ENCODE measurements at places on chromosomes 5 and 9.

- DNase-seq = no peak
Observed at GRCh38 chr5:124399426-124399961, 346.9 kb downstream of the ZNF608 start.

DNA sequence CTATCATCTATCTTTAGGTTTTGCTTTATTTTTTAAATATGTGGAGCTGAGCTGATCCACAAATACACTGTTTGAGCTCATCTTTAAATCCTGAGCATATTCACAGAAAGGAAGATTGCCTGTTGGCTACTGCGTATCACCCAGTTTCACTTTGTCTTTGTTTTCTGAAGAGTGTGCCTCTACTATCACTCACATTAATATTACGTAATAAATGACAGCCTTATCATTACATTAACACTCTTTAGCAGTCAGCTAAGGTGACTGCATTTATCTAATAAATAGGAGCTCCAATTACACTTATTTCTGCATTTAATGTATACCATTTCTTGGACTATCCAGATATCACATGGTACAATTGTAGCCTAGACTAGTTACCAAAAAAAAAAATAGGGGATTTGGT, 511.7 kb downstream of the NR2F1-AS1 start:
- no peak for DNase-seq

- DNase-seq = no peak
Observed at GRCh38 chr5:79488775-79489174, 25.2 kb downstream of the HOMER1 start.

DNA sequence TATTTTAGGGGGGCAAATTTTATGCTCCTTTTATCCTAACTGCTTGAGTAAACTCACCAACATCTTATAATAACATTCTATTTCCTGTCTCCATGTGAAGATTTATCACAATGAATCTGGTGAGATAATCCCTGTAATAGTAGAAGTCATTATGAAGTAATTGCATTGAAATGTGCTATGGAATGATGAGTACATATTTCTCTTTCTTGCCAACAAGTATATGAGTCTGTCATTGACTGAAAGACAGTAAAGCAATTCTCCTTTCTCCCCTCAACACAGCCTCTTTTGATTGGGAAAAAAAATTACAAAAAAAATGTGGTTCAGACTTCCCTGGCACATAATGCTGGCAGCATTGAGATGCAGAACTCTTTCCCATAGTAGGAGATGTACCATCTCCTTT, 459.2 kb upstream of the RGMB start:
- DNase-seq = no peak

GRCh38 chr5:8458038-8458383, 589.1 kb downstream of the MTRR start:
- DNase-seq = no peak
